ELR (cell line): ENCODE measurements at places on chromosomes 11 and 22.
A peak's percentile ranks its signal among the peaks of the same experiment; 100 is the strongest.

- DNase-seq: peak; percentile 75
Observed at GRCh38 chr11:118610773-118611432, 3.5 kb downstream of the PHLDB1 start.

DNA sequence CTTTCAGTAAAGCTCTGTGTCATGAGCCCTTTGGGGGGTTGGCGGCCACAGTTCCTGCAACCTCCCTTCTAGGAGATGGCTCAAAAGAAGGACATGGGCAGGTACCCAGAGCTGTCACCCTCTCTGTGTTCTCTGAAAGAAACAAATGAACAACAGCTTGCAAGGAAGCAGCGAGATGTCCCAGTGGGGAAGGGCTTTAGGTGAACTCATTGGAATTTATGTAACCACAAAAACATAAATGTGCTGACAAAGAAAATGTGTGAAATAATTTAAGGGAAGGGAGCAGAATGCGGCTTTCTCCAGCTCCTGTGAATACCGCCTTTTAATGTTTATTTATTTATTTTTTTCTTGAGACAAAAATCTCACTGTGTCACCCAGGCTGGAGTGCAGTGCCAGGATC lies 3.3 kb downstream of the PARVG start:
- no peak for DNase-seq

DNA sequence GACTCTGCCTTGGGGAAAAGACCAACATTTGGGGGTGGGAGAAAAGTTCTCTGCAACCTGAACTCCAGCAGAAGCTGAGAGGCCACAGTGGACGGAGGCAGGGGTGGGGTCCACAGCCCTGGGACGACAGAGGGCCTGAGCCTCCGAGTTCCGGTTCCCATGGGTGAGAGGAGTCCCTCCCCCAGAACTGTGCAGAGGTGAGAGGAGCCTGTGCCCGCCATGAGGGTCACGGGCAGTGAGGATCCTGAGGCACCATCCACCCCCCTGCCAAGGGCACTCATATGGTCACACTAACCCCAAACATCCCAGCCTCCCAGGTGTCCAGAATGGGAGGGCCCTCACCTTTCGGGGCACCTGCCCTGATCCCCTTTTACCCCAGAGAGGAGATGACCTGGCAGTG lies 30.5 kb downstream of the KIAA0930 start:
- no peak for DNase-seq

- no peak for DNase-seq
Observed at GRCh38 chr11:94560834-94561233, 6.3 kb upstream of the PIWIL4 start.

DNA sequence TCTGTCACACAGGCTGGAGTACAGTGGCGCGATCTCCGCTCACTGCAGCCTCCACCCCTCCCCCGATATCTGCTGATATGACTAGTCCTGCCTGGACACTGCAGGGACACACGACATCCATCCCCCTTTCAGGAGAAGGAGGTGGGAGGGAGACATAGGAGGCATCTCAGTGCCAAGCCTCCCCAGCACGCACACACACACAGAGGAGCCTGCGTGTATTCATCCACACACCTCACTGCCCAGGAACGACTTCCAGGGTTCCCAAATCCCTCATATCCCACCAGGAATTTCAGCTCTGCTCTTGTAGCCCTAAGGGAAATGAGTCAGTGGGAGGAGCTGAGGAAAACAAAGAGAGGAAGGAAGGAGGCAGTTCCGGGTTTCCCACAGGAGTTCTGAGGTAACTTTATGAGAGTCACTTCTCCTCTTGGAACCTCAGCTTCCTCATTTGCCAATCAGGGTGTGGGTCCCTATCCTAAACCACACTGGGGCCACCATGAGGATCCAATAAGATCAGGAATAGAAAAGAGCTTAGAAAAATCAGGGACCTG lies 37.2 kb upstream of the ACER3 start:
- peak; percentile 98 for DNase-seq

DNA sequence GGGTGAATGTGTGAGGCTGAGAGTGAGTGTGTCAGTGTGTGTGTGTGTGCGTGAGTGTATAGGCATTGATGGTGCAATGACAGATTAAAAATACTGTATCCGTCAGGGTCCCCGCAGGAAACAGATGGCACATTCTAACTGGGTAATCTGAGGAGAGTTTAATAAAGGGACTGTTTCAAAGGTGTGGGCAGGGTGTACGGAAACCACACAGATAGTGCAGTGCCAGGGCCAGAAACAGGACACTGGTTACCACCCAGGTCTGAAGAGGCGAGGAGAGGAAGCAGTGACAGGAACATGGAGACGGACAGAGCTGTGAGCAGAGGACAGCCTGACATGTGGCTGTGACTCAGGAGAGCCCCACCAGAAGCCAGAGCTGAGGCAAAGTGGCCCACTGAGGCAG lies 16.5 kb downstream of the P2RX3 start:
- DNase-seq: no peak

DNA sequence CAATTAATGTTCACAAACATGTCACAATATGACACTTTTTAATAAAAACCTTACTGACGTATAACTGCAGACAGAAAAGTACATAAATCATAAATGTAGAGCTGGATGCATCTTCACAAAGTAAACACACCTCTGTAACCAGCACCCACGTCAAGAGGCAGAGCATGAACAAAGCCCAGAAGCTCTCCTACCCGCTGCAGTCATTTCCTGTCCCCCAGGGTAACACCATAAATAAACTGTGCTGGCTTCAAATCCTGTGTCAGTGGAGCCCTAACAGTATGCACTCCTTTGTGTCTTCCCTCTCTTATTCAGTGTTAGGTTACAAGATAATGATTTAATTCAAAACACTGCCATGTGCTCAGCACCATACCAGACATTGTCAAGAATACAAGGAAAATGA lies 5.7 kb downstream of the SYT13 start:
- no peak for DNase-seq

DNA sequence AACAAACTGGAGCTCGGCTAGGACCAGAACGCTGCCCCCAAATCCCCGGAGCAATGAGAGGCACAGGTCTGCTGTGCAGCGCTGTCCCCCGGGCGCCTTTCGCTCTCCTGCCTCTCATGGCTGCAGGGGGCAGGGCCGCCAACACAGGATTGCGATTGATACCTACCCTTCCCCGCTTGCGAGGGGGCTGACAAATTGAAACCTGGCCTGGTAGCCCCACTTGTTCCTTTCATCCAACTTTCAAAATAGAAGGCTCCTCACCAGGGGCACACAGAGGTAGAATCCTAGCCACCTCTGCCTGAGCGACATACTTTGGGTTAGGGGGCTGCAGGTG lies 642 bp upstream of the CASTOR1 start:
- DNase-seq: no peak

DNA sequence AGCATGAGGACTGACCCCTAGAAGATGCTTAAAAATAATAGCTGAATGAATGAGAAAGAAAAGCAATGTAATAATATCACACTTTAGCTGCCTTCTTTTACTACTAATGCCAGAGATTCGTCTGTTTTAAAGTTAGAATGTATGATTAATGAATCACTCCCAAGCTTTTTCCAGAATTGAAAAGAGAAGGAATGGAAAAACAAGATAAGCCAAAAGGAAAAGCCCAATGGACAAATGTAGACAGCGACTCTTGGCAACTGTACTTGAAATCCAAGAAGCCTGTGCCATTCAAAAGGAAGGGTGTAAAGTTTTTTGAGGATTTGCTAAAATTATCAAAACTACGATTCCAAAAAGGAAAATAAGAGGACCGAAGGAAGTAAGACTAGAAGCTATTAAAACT lies 40.8 kb upstream of the PAMR1 start:
- no peak for DNase-seq

DNA sequence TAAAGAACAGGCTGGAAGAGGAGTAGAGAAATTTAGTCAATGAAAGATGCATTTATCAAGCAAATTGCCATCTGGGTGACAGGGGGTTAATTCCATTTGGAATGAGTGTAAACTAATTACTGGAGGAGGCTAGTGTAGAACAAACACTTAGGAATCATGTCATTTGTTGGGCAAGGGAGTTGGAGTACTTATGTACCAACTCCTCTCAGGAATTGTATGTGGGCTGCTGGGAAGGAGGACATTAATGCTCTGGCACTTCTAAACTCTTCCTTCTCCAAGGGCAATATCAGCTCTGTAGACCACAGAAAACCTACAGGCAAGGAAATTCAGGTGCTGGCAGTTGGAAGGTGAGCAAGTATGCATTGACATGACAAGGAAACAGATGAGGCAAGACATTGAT lies 141.0 kb downstream of the MSANTD4 start:
- DNase-seq: no peak

DNA sequence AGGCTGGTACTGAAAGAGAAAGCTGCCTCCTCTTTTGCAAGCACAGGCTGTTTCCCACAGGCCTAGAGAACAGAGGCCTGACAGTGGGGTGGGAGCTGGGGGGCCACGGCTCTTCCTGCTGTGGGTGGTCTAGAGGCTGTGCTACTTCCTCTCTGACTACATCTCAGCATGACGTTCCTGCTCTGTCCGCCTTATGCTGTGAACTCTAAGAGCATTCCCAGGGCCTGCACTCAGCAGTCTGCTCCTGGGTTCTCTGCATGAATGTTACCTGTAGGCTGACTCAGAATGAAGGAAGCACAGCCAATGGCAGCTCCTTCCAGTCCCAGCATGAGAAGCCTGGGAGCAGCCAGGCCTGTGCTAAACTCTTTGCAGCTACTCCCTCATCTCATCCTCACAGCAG lies 534.3 kb downstream of the NTM start:
- DNase-seq: peak; percentile 8

GRCh38 chr11:133081020-133081419 lies 451.3 kb downstream of the OPCML start:
- peak; percentile 7 for DNase-seq

DNA sequence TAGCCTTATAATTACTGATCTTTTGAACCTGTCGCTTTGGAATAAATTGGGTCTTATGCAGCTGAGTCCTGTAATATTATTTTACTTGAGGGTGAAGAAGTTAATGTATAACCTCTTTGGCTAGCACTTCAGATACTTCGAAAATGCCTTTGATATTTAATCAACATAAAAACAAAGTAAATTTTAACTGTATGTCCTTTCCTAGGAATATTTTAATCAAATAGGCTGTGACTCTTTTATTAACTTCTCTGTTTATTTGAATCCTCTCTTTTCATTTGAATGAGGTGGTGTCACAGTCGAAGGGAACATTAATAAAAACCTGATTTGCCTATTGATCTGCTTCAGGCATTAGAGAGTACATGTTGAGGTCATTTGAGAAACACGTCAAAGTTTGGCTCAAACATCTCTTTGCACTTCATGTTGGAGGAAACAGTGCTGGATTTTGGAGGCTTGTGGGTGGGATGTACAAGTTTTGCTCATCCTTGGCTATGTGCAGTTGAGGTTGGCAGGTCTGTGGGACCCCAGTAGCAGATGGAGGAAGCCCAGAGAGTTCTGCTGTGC lies 143.6 kb downstream of the NCAM1 start:
- no peak for DNase-seq

GRCh38 chr22:30640839-30641430 lies 5.4 kb downstream of the SLC35E4 start:
- DNase-seq: no peak

DNA sequence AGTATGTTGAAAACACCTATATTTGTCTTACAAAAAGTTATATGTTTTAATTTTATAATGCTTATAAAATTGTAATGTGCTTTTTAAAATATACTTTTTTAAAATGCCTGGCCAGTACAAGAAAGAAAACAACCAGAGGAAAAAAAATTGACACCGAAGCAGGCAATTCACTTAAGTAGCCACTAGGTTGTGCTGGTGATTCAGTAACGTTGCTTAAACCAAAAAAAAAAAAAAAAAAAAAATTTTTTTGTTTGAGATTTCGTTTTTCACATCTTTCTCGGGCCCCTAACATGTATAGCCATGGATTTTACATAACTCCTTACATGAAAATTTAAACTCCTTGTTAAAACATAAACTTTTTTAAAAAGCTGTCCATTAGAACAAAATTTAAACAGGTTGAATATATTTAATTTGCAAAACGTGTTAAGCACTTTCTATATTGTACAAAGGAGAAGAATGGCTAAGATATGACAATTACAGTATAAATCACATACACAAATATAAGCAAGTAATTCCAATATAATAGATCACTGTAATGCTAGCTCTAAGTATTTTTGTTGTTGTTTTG lies 9.2 kb downstream of the OR8B4 start:
- DNase-seq: peak; percentile 71
